CD4-positive, alpha-beta T cell (primary cell): ENCODE measurements at places on chromosomes 16 and 17.

- DNase-seq = peak; percentile 18
Measured at GRCh38 chr17:45307290-45308015, 9.4 kb downstream of the MAP3K14 start.

DNA sequence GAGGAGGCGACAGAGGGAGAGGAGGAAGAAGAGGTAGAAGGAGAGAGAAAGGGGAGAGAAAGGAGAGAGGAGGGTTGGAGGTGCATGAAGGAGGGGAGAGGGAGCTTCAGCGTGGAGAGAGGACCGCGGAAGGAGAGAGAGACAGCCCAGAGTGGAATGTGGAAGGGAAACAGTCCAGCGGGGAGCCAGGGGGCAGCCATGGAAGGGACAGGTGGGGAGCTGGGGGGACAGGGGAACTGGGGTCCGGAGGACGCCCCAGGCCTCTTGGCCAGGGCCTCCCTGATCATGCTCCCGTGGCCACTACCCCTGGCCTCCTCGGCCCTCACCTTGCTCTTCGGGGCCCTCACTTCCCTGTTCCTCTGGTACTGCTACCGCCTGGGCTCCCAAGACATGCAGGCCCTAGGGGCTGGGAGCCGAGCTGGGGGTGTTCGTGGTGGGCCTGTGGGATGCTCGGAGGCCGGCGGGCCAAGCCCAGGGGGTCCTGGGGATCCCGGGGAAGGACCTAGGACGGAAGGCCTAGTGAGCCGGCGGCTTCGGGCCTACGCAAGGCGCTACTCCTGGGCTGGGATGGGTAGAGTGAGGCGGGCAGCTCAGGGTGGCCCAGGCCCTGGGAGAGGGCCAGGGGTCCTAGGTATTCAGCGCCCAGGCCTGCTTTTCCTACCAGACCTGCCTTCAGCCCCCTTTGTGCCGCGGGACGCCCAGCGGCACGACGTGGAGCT lies 759 bp downstream of the ASPHD1 start:
- no peak for DNase-seq

DNA sequence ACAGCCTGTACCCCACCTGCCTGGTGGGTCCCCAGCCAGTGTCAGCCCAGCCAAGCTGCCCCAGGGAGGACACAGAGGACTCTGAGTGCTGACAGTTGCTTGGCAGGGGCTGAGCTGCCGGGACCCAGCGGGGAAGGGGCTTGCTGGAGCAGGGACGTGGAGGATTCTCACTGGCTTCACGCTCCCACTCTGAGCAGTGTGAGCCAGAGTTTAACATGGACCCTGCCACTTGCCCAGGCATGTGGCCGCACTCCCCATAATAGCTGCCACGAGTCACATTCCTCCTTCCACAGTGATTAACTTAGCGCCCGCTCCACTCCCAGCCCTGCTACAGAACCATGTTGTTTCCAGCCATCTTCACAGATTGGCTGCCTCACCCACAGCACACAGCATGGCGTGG lies 31.2 kb downstream of the SREBF1 start:
- DNase-seq = no peak

GRCh38 chr16:55009581-55009980 lies 78.9 kb downstream of the IRX5 start:
- no peak for DNase-seq

DNA sequence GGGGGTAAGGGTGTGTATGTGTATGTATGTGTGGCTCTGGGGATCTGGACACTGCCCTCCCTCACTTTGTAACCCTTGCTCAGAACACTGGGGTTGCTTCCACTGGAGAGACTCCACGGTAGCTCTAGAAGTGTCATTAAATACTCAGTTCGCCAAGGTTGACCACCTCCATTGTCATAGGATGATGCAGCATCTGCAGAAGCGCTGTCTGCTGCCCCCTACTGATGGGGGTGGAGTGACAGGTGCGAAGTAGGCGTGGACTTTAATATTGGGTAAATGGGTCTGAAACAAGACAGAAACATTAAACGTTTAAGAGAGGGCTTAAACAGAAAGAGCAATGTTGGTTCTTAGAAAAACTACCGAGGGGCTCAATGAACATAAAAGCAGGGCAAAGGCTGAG lies 35.5 kb upstream of the STAC2 start:
- peak; percentile 11 for DNase-seq

DNA sequence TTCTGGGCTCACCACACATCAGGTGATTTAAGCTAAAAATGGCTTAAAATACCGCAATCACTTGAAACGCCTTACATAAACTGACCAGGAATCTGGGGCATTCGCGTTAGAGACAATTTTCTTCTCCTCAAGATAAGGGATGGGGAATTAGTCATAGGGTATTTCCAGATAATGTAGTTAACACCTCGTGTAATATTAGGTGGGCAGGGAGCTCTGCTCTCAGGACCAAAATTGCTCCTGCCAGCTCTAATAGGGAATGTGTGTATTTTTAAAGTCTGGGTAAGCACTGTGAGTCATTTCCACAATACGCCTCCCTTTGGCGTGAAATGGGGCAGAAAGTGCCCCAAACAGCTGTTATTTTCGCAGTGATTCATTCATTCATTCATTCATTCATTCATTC lies 408.6 kb downstream of the MAF start:
- DNase-seq = no peak

- no peak for DNase-seq
Measured at GRCh38 chr17:76801706-76802105, 63.8 kb downstream of the MFSD11 start.

DNA sequence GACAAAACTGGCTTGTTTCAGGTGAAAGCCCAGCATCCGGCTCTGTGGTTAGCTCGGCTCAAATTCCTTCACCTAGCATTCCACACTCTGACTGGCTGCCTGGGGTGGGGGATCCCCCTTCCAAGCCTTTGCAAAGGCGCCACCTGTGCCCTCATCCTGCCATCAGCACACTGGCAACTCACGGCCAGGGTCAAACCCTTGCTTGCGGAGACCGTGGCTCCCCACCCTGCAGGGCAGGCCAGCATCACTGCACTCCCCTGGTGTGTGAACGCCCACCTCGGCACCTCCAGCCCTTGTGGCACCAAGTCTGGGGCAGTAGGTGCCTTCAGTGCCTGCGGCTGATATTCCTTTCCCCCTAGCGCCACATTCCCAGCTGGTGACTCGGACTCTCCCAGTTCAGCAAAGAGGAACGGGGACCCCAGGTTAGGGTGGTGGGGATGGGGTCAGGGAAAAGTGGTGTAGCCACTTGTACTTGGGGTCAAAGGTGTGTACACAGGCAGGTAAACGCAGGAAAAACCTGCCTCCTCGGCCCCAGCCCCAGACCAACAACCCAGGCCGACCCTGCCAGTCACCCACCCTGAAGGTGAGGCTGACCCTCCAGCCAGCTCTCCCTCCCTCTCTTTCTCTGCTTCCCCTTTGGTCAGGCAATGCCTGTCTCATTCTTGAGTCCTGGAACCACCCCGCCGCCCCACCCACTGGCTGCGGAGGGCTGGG lies 1.1 kb downstream of the FLII start:
- no peak for DNase-seq

- peak; percentile 28 for DNase-seq
Measured at GRCh38 chr17:29176558-29177351, 3.4 kb downstream of the MYO18A start.

DNA sequence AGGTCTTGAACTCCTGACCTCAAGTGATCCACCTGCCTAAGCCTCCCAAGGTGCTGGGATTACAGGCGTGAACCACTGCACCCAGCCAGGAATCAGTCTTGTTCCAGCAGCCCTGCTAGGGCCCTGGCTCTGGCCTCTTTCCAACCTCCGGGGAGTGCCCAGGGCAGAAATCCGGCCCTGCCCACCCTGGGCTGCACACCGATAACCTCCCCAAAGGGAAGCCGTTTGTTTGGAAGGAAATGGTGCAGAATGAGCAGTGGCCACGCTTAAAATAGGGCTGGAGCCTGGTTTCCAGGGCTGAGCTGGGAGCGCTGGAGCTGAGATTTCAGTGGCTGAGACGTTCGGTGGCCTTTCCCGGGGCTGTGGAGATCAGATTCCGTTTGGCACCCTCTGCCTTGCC lies 17.8 kb upstream of the EMP2 start:
- no peak for DNase-seq

GRCh38 chr17:71180801-71181385 lies 939.9 kb upstream of the SOX9 start:
- no peak for DNase-seq

DNA sequence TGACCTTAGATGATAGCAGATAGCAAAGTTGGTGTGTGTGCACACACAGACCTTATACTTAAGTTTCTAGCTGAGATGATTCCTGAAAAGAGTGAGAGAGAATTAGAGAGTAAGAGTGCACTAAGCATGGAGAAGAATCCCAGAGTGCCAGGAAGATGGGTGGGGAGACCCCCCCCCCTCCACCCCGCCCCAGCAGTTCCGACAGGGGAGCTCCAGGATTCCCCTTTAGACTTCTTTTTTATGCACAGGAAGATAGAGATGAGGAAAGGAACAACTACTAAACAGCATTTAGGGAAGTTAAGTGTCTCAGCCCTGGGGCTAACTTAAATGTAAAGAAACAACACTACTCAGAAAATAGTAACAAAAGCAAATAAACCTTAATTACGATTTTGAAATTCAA lies 878.0 kb upstream of the GOT2 start:
- DNase-seq = no peak

GRCh38 chr16:67881621-67882161 lies 3.0 kb upstream of the NRN1L start:
- DNase-seq = no peak

DNA sequence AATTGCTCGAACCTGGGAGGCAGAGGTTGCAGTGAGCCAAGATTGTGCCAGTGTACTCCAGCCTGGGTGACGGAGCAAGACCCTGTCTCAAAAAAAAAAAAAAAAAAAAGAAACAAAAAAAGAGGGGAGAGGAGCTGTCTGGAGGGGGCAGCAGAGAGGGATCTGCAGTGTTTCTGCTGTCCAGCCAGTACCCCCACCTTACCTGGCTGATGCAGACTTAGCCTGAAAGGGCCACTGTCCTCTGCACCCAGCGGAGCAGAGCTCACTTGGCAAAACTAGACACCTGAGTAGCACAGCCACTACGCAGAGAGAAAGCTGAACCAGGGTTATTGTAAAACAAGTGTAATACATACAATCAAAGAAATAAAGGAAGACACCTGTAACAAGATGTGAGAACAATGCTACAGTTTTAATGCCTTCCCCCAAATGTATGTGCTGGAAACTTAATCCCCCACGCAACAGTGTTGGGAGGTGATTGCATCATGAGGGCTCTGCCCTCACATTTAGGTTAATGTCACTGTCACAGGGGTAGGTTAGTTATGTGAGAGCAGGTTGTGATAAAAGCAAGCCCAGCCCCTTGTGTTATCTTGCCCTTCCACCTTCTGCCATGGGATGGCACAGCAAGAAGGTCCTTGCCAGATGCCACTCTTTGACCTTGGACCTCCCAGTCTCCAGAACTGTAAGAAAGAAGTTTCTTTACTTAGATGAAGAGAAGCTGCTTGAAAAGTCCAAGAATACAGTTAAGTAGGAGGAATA lies 211.2 kb downstream of the RPTOR start:
- peak; percentile 25 for DNase-seq

- DNase-seq = no peak
Measured at GRCh38 chr17:56222255-56222654, 69.0 kb downstream of the ANKFN1 start.

DNA sequence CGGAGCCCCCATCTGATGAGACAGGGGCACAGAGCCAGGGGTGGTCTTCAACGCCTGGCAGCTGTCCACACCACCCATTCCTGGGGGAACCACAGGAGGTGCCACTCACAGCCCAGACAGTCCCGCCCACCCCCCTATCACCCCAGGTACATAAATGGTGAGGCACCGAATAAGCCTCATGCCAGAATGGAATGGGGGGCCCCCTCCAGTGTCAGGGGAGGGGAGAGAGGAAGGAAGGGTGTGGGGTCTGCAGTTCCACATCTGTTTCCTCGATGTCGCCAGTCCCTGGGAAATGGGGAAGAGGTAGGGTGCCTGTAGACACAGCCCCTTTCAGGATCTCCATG lies 1.7 kb downstream of the TMC6 start:
- DNase-seq = no peak

- peak; percentile 80 for DNase-seq
Measured at GRCh38 chr17:63911657-63912100, 621 bp upstream of the CSHL1 start.

DNA sequence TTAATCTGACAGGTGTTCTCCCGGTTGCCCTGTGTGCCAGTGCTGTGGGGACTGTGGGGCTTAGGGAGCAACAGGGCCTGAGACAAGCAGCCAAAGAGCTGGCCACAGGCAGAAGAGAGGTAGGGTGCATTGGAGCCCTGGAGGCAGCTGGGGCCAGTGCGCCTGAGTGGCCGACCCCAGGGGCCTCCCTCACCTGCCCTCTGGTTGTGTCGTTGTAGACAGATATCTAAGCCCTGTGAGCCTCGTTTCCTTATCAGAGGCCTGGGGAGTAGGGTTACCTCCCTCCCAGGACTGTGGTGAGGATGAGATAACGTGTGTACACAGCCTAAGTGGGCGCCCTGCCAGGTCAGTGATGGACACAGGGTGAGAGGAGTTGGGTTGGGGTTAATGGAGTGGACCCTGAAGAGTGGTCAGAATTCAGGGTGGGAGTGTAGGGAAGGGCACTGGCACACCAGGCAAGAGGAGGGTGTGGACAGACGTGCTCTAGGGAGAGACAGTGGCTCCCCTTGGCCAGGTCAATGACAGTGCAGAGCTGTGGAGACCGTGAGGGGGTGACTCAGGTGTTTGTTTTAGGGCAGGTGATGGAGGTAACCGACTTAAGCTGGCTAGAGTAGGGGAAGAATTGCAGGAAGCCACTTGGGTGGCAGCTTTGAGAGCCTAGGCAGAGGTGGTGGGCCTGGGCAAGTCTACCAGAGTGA lies 3.4 kb downstream of the NARF start:
- no peak for DNase-seq

DNA sequence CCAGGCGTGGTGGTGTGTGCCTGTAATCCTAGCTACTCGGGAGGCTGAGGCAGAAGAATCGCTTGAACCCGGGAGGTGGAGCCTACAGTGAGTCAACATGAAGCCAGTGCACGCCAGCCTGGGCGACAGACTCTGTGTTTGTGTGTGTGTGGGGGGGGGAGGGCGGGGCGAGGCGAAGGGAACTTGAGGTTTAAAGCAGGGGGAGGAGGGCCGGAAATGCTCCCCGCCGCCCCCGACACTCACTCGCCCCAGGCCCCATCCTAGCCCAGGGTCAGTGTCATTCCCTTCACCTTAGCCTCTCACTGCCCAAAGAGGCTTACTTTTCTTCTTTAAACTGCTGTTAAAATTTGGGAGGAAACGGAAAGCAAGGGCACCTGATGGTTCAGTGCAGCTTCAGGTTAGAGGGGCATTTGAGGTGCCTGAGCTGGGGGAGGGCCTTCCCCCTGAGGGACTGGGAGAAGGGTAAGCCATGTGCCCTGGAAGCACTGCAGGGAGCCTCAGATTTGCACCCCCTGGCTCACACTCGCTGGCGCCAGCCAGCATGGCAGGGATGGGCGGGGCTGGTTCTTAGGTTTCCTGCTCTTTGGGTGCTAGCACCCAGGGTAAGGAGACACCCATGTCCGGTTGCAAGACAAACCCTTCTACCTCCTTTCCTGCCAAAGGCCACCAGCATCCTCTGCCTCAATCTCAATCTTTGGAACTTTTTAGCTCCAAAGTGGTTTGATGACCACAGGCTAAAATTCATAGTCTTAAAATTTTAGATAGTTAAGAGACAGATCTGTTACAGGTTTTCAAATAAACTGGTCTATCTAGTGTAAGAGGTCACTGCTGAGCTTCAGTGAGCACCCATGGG lies 2.2 kb upstream of the LIMD2 start:
- peak; percentile 74 for DNase-seq
